ENCODE measurements at places on chromosomes 13 and 19.

- DNase-seq, result no peak
Observed at GRCh38 chr19:35629332-35629633, 447 bp downstream of the RBM42 start.

DNA sequence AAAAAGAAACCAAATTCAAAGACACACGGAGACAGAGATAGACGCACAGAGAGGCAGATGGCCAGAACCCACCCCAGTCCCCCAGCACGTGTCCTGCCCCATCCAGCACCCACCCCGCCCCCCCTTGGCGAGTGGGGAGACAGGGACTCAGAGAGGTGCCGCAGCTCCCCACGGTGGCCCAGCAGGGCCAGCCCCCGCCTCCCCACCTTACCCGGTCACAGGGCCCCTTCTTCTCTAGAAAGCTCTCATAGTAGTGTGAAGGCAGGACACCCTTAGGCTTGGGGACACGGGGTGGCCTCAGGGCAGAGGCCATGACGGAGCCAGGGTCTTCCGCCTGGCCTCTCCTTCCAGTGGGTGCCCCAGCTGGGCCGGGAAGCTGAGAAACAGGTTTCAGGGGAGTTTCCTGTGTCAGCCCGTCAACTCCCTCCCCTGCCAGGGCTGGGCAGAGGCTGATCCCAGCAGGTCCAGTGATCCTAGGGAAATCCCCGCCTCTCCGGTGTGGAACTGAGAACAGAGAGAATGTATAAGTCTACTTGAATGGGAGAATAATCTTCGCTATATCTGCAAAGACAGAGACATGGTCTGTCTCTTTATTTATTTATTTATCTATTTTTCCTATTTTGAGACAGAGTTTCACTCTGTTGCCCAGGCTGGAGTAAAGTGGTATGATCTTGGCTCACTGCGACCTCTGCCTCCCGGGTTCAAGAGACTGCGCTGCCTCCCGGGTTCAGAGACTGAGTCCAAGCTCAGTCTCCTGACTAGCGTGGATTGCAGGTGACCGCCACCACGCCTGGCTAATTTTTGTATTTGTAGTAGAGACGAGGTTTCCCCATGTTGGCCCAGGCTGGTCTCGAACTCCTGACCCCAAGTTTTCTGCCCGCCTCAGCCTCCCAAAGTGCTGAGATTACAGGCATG, at the start of gene STAP2:
TSS of gene STAP2 (minus strand) at position 387 of the 915 bp plus-strand sequence. CDS start at position 313, 74 bp downstream.
- DNase-seq, result no peak

- no peak for DNase-seq
Observed at GRCh38 chr19:17504030-17504429, 7.4 kb upstream of the PGLS start.

DNA sequence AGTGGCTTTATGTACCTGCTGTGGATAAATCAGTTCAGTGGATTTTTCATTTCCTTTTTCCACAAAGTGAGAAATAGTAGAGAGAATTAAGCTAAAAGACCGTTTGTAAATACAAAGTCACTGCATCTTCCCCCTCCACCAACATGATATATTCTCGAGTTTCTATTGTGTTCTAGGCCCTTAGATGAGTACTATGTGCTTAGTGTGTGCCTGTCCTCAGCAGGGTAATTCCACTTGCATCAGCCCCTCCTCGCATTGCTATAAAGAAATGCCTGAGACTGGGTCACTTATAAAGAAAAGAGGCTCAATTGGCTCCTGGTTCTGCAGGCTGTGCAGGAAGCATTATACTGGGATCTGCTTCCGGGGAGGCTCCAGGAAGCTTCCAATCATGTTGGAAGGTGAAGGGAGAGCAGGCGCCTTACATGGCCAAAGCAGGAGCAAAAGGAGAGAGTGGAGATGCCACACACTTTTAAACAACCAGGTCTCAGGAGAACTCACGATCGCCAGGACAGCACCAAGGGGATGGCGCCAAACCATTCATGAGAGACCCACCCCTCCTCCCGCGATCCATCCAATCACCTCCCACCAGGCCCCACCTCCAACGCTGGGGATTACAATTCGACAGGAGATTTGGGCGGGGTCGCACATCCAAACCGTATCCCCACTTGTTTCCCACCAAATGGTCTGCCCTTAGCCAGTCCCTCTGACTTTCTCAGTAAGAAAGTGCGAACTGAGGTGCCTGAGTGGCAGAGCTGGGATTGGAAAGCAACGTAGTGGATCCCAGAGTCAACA, 102.3 kb upstream of the ABCC4 start:
- DNase-seq, result no peak

DNA sequence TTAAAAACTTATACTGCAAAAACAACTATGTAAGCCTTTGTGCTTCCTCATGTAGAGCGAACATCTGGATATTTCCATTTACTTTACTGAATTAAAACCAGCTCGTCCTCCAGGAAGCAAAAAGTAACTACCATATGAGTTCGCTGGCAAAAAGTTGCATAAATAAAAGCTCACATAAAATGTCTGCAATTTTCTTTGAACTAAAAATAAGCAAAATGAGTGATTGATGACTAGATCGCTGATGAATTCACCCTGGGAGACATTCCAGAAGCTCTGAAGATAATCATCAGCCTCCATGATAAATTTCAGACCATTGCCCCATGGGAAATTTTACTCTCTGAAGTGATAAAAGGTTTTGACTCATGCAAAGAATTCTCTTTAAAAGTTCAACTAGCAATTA, 67.3 kb upstream of the SACS start:
- no peak for DNase-seq

DNA sequence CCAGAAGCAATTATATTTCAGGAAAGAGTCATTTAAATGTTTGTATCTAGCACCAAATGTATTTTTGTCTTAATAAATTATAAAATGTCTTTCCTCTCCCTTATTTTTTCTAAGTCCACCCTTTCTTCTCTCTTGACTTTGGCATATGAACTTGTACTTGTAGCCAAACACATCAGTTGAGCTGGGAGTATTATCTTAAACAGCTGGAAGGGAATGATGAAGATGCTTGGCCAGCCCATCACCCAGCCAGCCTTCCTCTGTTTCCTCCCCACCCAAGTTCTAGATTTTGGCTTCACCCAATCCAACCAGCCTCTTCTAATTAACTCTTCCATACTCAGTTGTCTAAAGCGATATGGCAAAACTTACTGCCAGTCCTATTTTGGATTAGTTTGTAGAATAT, 272.5 kb downstream of the ENOX1 start:
- no peak for DNase-seq

DNA sequence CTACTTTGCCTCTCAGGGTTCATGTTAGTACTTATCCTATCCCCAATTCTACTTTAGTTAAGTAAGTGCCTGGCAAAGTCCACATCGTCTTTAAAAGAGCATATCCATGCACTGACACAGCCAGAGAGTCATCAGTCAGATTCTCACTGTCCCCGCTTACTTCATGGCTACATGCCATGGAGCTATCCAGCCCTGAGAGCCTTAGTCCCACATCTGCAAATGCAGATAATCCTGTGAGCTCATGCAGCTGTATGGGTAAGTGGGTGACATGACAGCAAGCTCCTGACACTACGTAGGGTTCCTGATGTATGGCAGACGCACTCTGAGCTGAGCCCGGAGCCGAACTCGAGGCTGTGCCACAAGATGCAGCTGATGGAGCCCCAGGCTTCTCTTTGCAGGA, 661.5 kb downstream of the LIG4 start:
- DNase-seq, result no peak

DNA sequence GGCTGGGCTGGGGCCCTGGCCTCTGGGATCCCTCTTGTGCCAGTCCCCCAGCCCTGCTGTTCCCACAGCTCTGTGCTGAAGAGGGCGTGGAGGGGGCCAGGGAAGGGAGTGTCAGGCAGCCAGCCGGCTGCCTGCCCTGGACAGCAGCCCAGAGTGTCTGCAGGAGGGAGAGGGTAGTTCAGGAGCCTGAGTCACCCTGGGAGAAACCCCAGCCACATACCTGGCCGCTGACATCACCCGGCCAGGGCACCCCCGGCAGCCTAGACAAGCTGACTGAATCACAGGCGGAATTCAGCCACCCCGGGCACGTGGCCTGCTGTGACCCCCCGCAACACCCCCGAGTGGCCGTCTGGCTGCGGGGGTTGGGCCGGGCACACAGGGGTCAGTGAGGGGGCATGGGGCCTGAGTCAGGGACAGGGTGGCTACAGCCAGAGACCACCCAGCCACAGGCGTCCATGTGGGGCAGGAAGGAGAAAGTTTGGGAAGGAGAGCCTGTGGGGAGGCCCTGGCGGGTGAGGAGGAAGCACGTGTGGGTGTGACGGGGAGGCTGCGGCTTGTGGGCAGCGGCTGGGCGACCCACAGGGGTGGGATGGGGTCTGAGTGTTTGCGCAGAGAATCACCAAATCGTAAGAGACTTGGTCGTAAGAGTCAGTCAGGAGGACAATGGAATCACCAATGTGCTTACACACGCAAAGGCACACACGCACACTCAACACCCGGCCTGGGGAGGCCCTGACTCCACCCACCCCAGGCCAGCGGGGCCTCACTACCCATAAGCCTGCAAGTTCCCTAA, 11.9 kb upstream of the FOSB start:
- peak; percentile 92 for DNase-seq

DNA sequence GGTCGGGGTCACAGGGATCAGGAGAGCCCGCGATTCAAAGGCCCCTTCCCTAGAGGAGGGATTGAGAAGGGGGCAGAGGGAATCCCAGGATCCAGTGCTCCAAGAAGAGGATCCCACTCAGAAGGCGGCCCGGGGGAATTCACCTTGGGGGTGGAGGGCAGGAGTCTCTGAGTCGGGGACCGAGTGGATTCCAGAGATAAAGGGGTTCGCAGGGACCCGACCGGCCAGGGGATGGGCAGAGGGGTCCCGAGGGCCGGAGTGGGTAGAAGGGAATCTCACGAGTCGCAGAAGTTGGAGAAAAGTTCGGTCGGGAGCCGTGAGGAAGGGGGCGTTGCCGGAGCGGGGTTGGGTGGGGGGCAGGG, 261 bp downstream of the PRKD2 start:
- DNase-seq, result no peak

- no peak for DNase-seq
Observed at GRCh38 chr13:48184260-48184659, 48.7 kb upstream of the ITM2B start.

- no peak for DNase-seq
Observed at GRCh38 chr19:36246006-36246481, 31.1 kb downstream of the ZNF146 start.

GRCh38 chr19:7674010-7675005, 2.6 kb upstream of the MCEMP1 start:
- no peak for DNase-seq

GRCh38 chr13:38452656-38453055, 103.0 kb downstream of the UFM1 start:
- DNase-seq, result no peak

- no peak for DNase-seq
Observed at GRCh38 chr19:29485293-29485692, 40.5 kb upstream of the VSTM2B start.

- DNase-seq, result no peak
Observed at GRCh38 chr13:43981512-43982301, 102.0 kb downstream of the LACC1 start.

DNA sequence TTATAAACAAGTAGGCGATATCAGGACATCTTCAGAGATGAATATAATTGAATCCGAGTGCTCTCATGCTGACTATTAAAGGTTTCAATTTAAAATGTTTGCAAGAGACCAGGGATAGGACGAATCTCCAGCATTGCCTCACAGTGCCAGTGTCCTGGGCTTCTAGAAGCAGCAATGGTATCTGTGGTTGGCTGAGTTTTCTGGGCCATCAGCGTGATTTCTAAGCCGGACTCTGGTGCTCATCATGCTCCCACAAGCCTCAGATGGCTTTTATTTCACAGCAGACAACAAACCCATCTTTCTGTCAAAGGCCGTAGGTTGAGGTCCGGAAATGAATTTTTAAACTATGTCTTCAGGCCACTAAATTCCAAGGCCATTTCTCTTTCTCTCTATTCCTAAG, 187.7 kb downstream of the FOXO1 start:
- no peak for DNase-seq

- DNase-seq, result no peak
Observed at GRCh38 chr19:58060231-58060630, 1.1 kb downstream of the ZNF135 start.

GRCh38 chr13:111228262-111229144, 91.9 kb upstream of the TEX29 start:
- peak; percentile 67 for DNase-seq

DNA sequence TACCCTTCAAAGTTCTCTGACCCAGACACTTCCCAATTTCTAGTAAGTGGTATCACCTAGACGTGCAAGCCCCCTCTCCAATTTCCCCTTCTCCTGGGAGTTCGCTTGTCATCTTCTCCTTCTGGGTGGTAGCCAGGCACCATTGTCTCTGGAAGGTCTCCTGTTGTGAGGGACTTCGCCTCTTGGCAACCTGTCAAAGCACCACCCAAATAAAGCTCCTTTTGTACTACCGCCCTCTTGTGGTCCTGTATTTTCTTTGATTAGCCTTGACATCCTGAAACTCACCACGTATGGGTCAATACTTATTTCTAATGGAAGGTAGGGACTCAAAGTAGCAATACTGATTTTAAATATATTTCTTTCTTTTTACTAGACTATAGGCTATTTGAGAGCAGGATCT, 8.2 kb downstream of the GPC5 start:
- no peak for DNase-seq

DNA sequence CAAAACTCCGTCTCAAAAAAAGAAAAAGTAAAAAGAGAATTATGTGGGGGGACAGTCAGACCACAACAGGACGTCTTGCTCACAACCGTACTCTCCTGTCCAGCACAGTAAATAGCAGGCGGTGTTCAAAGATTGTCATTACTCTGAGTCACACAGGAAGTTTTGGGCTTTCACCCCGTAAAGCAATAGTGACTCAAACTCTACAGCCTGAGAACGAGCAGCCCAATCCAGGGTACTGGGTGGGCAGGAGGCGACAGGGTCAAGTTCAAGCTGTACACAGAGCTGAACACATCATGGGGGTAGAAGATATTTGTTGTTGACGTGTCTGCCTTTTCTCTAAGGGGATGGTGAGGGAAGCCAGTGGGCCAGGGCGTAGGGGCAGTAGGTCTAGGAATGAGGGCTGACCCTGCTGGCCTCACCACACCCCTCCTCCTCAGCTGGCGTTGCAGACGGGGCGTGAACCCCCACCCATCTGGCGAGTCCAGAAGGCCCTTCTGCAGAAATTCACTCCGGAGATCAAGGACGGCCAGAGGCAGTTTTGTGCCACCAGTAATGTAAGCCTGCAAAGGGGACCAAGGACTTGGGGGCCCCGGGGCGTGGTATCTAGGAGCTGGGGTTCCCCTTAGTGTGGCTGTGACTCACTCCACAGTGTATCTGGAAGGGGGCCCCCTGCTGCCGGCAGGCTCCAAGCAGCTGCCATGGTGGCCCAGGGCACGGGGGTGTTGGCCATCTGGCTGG, 23.3 kb downstream of the PRR12 start:
- DNase-seq, result no peak

GRCh38 chr13:77522444-77522843, 13.1 kb upstream of the SCEL start:
- DNase-seq, result no peak

DNA sequence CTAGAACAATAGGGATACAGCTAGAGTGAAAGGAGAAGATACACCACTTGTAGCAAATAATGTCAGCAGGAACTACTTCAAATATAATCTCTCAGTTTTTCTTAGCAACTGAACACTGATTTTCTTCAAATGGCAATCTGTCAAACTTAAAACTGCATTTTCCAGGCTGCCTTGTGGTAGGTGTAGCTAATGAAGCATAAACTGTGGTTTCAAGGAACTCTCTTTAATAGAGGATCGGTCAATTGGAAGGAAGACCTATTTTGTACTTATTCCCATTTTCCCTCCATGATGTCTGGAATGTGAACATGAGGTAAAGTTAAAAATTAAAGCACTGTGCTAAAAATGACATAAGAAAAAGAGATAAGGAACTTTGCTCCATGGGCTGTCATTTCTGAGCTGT, 1261.9 kb downstream of the PCDH17 start:
- no peak for DNase-seq
